Liver (tissue), 10 donors: ENCODE measurements at places on chromosomes 6 and 20.

DNA sequence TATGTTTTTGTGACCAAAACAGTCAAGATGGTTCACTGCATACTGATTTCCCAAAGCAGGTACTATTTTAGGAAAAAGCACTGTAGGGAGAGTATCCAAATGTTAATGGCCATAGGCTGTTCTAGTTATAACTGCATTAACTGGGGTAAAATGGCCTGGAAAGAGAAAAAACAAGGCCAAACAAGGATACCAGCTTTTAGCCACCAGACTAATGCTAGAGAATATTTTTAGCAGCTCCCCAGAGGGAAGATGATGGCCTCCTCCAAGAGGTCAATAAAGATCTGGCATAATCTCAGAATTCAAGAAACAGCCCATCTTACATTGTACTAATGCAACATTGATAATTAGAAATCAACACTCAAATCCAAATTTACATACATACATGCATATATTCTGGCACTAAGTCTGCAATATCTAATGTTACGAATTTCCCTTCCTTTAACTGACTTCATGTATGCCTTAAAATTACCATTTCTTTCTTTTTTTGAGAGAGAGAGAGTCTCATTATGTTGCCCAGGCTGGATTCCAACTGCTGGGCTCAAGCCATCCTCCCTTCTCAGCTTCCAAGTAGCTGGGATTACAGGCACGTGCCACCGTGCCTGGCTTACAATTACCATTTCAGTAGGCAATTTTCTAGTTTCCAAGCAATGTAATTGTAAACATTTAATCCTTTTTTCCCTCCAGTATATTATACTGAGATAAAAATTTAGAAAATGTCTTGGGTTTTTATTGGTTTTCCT lies 9.3 kb downstream of the COX7A2 start:
- no peak for DNase-seq

DNA sequence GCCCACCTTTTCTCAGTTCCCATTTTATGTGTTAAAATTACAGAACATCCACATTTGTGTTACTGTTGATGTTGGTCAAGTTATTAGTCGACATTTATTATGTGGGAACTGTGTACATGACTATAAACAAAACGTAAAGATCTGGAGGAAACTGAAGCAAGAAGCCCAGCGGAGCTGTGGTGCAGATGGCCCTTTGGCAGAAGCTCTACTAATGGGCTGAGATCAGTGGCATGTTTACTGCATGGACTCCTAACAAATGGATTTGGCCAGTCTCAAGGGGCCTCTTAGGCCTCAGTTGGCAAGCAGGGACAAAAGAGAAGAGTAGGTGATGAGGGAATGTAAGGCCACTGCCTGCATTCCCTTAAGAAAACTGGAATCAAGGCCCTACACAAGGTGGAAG lies 282.1 kb upstream of the TCF21 start:
- no peak for DNase-seq

DNA sequence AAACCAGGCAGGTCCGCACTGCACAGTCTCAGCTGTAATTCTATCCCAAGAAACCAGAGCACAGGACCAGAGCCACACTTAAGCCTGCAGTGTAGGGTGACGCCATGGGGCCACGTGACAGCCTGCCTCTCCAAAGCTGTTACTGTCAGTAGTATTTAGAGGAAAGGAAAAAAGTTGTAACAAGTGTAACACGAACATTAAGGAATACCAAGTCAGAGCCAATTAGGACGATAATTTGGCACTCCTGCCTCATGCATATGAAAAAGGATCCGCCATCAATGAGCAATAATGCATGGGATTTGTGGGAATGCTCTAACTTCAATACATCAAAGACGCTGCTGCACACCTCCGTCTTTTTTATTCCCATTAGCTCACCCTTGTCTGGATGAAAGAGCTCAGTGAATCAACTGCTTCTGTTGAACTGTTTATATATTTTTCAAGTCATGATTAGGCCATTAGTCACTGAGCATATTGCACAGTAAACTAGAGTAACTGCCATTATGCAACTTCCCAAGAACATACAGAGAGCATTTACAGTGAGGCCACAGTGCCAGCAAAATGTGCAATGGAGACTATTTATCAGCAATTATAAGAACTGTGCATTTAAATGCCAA lies 79.9 kb downstream of the ATXN1 start:
- DNase-seq, result no peak

GRCh38 chr6:35547676-35548075 lies 35.0 kb upstream of the TULP1 start:
- no peak for DNase-seq

DNA sequence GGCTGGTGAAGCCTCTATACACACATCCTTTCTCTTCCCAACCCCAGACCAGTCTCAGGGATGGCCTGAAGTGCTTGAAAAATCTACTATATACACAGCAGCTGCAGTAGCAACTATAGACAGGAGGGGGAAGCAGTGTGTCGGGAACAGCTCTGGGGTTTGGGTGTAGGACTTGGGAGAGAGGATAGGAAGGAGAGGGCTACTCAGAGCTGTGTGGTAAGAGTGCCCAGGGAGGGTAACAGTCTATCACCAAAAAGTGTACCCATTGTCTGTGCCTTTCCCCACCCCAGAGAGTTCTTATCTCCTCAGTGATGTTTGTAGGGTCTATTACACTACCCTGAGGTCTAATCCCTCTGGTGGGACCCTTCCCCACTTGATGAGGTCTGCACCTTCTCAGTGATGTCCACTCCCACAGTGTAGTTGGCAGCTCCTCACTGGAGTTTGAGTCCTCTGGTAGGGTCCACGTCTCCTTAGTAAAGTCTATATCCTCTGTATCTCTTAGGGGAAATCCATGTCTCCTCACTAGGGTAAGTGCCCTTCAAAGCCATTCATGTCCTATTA lies 1.5 kb upstream of the GGT7 start:
- peak; percentile 76 for DNase-seq

GRCh38 chr6:7939864-7940228 lies 29.3 kb upstream of the TXNDC5 start:
- no peak for DNase-seq

DNA sequence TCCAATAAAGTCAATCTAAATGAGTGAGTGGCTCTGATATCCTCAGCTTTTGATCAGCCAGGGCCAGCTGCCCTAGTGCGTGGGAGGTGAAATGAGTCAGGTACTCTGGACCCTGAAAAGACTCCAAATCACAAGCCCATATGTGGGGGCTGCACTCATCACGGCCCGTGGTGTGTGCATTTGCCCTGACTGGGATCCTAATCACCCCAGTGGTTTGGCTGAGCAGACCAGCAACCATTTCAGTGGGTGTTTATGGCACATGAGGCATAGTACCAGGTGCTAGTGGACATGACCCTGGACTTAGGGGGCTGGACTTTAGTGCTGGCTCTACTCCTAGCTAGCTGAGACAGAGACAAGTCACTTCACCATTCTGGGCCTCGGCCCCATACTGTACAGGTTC lies 39.4 kb downstream of the SCML4 start:
- no peak for DNase-seq

DNA sequence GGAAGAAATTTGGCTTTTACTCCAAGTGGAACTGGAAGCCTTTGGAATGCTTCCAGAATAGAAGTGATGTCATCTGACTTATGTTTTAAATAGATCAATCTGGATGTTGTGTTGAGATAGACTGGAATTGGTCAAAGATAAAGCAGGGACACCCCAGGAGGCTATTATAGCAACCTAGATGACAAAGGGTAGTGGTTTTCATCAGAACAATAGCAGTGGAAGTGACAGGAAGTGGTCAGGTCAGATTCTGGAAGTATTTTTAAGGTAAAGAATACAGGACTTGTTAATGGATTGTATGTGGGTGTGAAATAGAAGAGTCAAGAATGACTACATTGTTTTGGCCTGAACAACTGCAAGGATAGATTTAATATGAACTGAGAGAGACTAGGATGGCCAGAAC lies 191.4 kb downstream of the ADGRB3 start:
- no peak for DNase-seq

DNA sequence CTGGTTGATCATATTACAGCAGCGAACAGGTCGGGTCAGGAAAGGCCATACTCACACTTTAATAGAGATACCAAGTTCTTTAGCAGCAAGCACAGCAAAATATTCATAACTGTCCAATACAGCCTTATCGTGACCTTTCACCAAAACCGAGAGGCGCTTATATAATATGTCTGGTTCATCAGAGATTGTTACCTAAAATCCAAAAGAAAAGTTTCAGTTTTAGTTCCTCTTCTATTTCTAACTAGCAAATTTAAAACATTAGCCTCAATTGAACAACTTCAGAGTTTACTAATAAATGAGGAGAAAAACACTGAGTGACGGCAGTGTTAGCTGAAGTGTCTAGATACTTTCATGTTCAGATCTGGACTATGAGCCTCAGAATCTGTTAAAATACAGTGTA lies 5.9 kb downstream of the MRPS10 start:
- DNase-seq, result no peak

GRCh38 chr6:340991-341827 lies 48.9 kb downstream of the DUSP22 start:
- DNase-seq, result no peak

DNA sequence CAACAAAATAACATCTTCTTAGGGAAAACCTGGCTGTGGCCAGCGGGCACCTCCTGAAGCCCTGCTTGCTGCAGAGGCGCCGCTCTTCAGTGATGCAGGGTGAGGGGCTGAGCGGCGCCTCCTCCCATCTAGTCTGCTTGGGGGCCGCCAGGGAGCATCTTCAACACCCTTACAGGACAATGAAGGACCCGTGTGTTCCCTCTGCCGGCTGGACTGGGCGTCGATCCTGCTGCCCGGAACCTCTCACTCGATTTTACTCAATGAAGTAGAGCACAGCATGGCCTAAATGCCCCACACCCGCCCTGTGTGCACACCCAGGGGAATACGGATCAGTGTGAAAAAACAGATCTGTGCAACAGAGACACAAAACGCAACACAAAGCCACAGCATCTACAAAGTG lies 28.5 kb upstream of the MPC1 start:
- no peak for DNase-seq

- no peak for DNase-seq
Observed at GRCh38 chr20:51752343-51752951, 15.7 kb downstream of the ATP9A start.

- no peak for DNase-seq
Observed at GRCh38 chr6:42427871-42428270, 23.9 kb downstream of the TRERF1 start.

GRCh38 chr6:24228681-24229255 lies 102.8 kb downstream of the NRSN1 start:
- DNase-seq, result no peak

- DNase-seq, result no peak
Observed at GRCh38 chr6:27693766-27694546, 218.2 kb downstream of the OR2B2 start.

GRCh38 chr20:37848706-37849105 lies 54.2 kb upstream of the VSTM2L start:
- DNase-seq, result no peak

GRCh38 chr6:151690768-151691562 lies 116.5 kb upstream of the ESR1 start:
- no peak for DNase-seq

GRCh38 chr6:356828-357251 lies 34.7 kb upstream of the IRF4 start:
- no peak for DNase-seq
